Activated T-cell treated with anti-CD3 and anti-CD28 coated beads for 1 hour (primary cell): ENCODE measurements at places on chromosomes 7 and 10.

DNA sequence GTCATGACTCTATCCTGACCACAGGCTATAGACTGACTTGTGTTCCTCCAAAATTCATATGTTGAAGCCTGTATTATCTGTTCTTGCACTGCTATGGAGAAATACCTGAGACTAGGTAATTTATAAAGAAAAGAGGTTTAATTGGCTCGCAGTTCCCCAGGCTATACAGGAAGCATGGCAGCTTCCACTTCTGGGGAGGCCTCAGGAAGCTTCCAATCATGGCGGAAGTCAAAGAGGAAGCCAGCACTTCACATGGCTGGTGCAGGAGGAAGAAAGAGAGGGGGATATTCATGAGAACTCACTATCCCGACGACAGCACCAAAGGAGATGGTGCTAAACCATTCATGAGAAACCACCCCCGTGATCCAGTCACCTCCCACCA lies 84.3 kb upstream of the KDM7A start:
- DNase-seq: no peak

DNA sequence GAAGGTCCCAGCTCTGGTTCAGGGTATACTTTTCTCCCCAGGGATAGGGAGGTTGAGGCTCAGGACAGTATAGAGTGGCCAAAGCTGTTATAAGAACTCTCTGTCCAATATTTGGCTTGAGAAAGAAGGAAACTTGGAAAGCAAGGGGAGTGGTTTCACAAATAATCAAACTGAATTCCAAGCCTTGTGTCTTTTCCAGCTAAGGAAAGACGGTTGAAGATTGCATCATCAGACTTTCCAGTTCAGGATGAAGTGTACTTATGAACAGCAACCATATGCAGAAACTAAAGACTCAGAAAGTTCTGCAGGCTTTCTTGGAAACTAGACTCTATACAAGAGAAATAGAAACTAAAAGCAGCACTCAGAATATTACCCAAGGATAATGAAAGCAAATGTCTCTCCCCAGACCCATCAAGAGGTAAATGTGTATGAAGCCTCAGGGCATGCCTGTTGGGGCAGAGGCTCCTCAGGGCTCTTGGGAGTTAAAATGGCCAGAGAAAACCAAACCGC lies 46.4 kb downstream of the RAMP3 start:
- DNase-seq: no peak

GRCh38 chr7:77644774-77645173 lies 51.5 kb upstream of the RSBN1L start:
- no peak for DNase-seq

DNA sequence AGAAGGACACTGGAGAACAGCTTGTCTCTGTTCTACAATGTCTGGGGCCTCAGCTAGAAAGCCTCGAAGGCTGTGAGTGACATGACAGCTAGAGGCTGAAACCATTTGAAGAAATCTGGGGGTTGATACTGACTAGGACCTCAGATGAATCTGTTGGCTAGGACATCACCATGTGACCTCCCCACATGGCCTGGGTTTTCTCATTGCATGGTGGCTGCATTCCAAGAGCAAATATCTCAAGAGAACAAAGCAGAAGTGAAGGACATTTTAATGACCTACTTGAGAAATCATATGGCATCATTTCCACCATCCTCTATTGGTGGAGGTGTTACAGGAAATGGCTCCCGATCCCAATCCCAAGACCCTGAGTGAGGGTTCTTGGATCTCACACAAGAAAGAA lies 450.6 kb upstream of the AUTS2 start:
- no peak for DNase-seq

- no peak for DNase-seq
These were observed 2.1 kb upstream of the SORCS3 start for GRCh38 chr10:104638861-104639589.

GRCh38 chr10:28177944-28178637 lies 124.8 kb downstream of the MPP7 start:
- DNase-seq: no peak

- no peak for DNase-seq
These were observed at the start of gene OR2F1 for GRCh38 chr7:143954544-143954943. OR2F1 (plus strand) TSS chr7:143954844; CDS start chr7:143959971, 5,127 bp downstream.
